Activated naive CD8-positive, alpha-beta T cell treated with anti-CD3 and anti-CD28 coated beads, Interleukin-2, amount 10 ng/mL, durations not matched to agents 7 days and 5 days (primary cell): ENCODE measurements at places on chromosomes 2 and 18. TPM values are rescaled to one million over a fixed set of nuclear protein-coding genes. Genes with fewer than 3 reads are reported as not detected.

- no peaks in the 10 kb centered on the region for H3K4me1 ChIP-seq
- H3K27me3 ChIP-seq, result peaks cover 4% of the 10 kb centered on the region
- no peak overlapping the region for H3K4me3 ChIP-seq
- H3K36me3 ChIP-seq, result no peaks in the 10 kb centered on the region
- no peak overlapping the region for H3K27ac ChIP-seq
- no peak for DNase-seq
Measured at GRCh38 chr2:3670376-3670775, 12.4 kb downstream of the ALLC start.

The ALPP gene
- total RNA-seq, result not detected

The GPR45 gene
- total RNA-seq, result not detected

- no peaks in the 10 kb centered on the region for H3K4me1 ChIP-seq
- no peak overlapping the region for H3K27ac ChIP-seq
- H3K36me3 ChIP-seq, result no peaks in the 10 kb centered on the region
- DNase-seq, result no peak
- no peaks in the 10 kb centered on the region for H3K27me3 ChIP-seq
Measured at GRCh38 chr18:31275722-31276463, 42.1 kb upstream of the DSG1 start.

GRCh38 chr2:21770787-21771186 is 647.0 kb downstream of the TDRD15 start:
- no peaks in the 10 kb centered on the region for H3K4me1 ChIP-seq
- no peak for DNase-seq
- no peaks in the 10 kb centered on the region for H3K36me3 ChIP-seq
- H3K4me3 ChIP-seq, result no peak overlapping the region

DNA sequence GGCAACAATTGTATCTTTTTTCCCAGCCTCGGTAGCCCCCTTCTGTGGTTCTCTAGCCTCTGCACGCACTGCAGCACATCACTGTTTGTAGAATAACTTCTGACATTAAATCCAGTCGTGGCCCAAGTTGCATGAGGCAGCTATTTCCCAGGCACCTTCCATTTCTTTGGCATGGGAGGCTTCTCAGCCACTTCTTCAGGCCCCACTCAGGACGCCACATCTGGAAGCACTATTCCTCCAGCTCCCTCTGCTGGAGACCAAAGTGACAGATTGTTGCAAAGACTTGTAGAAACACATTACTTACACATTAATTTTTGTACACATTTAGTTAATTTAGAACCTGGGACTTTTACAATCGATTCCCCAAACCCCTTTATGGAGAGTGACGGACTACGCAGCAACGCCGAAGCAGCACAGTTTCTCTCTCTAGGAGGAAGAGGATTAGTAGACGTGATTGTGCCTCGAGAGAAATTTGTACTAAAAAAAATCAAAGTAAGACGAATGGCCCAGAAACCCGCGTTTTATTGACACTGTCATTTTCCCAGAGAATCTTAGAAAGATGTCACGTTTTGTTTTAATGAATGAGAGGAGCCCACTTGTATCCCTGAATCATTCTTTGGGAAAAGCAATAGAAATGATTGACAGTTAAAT is 57.8 kb upstream of the RGPD5 start:
- no peak for DNase-seq
- H3K4me1 ChIP-seq, result no peaks in the 10 kb centered on the region
- H3K4me3 ChIP-seq, result no peak overlapping the region
- peaks cover 12% of the 10 kb centered on the region for H3K27me3 ChIP-seq

- no peaks in the 10 kb centered on the region for H3K4me1 ChIP-seq
- H3K27me3 ChIP-seq, result no peaks in the 10 kb centered on the region
- no peak overlapping the region for H3K27ac ChIP-seq
- DNase-seq, result no peak
- H3K4me3 ChIP-seq, result no peak overlapping the region
- H3K36me3 ChIP-seq, result no peaks in the 10 kb centered on the region
Measured at GRCh38 chr2:121199281-121200010, 85.6 kb downstream of the TFCP2L1 start.

DNA sequence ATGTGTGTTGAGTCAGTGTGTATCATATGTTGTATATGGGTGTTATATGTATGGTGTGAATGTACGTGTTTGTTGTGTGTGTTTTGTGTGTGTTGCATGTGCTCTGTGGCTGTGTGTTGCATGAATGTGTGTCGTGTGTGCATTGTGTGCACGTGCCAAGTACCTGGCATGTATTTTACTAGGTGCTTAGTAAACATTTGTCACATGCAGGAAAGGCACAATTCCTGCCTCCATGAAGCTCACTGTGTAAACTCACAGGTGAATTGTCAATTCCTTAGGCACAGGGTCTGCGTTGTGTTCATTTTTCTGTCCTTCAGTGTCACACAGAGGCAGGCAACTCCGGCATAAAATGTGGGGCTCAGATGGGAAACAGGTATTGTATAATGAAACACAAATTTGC is 22.3 kb upstream of the IL1R1 start:
- peaks cover 2% of the 10 kb centered on the region for H3K27me3 ChIP-seq
- DNase-seq, result no peak
- H3K27ac ChIP-seq, result no peak overlapping the region
- no peaks in the 10 kb centered on the region for H3K36me3 ChIP-seq
- H3K4me1 ChIP-seq, result no peaks in the 10 kb centered on the region
- H3K4me3 ChIP-seq, result no peak overlapping the region

- peaks cover 11% of the 10 kb centered on the region for H3K27me3 ChIP-seq
- H3K4me1 ChIP-seq, result no peaks in the 10 kb centered on the region
- peak; percentile 37 for DNase-seq
- H3K27ac ChIP-seq, result no peak overlapping the region
Measured at GRCh38 chr18:79856119-79857007, 58.6 kb downstream of the KCNG2 start.

The EFHD1 gene
- 8.8 TPM for total RNA-seq

The COX7A2L gene
- 92.0 TPM for total RNA-seq
